ENCODE measurements at places on chromosomes 16 and 17.

DNA sequence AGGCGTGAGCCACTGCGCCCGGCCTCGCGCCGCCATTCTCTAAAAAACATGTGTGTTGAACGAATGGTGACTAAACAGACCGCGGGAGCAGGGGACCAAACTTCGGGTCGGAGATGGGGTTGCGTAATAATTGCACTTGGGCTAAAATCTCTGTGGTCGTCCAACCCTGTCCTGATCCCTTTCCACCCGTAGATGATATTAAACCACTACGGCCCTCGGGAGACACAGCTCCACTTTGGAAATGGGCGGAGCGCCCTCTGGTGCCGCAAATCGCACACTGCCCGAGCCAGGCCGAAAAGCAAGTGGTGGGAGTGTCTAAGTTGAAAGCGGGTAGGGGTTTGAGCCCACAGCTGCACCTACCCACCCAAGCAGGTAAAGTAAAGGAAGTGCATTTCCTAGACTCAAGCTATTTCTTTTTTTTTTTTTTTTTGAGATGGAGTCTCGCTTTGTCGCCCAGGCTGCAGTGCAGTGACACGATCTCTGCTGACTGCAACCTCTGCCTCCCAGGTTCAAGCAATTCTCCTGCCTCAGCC is 17.0 kb downstream of the CAVIN1 start:
- DNase-seq: peak; percentile 74

DNA sequence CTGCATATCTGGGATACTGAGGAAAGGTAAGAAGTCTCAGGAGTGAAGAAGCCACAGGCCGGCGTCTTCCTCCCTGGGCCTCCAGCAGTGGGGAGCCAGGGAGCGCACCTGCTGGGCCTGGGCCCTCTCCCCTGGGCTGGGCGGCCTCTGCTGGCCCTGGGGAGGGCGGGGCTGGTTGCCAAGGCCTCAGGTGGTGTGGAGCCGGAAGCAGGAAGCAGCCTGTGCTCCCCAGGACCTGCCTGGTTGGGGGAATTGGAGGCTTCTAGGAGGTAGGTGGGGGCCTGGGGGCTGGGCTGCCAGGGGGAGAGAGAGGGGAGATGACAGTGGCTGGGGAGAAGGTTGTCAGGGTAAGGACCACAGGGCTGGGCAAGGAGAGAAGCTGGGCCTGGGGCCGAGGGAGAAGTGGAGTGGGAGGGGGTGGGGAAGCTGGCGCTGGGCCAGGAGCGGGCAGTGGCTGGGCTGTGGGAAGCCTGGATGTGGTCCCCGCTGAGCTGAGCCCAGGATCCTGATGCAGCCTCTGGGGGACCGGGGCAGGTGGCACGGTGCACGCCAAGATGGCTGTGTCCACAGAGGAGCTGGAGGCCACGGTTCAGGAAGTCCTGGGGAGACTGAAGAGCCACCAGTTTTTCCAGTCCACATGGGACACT is at the start of gene SMIM22:
SMIM22 (plus strand) TSS at position 189 of the 647 bp plus-strand sequence; CDS start at position 555, 366 bp downstream.
- DNase-seq: no peak

- no peak for DNase-seq
Measured at GRCh38 chr16:87216841-87217275, 100.3 kb downstream of the C16orf95 start.

- DNase-seq: no peak
Measured at GRCh38 chr17:2775206-2775605, 21.0 kb upstream of the RAP1GAP2 start.

DNA sequence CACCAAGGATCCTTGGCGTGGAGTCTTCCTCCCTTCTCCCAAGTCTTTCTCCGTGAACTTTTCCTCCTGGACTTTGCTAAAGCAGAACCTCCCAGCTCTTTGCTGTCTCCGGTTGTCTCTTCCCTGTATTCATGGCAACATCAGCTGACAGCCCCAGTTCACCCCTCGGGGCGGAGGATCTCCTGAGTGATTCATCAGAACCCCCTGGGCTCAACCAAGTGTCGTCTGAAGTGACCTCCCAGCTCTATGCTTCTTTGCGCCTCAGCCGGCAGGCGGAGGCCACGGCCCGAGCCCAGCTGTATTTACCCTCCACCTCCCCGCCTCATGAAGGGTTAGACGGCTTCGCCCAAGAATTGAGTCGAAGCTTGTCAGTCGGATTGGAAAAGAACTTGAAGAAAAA is 943 bp downstream of the CNTROB start:
- no peak for DNase-seq

DNA sequence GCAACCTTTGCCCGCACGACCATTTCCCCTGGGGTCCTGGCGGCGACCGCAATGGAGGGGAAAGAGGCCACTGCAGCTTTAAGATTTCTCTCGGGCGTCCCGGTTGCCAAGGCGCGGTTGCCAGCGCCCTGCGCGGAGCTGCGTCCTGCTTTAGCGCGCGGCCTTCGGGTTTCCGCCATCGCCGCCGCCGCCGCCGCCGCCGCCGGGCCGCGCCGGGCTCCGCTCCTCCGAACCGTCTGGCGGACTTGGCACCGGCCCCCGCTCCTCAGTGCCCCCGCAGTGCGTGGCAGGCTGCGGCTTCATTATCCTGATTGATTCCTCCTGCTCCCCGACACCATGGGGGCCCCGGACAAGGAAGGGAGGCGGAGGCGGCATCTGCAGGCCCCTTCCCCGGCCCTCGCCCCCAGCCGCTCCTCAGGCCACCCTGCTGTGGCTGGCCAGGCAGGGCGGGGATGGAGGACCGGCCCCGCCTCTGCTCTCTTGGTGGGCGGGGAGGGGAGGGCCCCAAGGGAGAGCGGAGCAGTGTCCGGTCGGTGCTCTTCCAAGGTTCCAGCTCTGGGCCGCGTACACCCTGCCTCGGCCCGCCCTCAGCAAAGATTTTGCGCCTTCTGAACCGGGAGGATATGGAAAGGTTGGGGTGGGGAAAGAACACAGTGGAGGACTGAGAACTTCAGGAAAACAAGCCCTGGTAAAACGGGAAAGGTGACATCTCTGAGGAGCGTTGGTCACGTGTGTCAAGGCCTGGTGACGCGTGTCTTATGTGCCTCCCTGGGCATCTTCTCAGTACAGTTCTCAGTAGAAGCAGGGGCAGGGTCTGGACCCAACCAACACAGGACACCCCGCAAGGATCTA is 34.0 kb downstream of the NEUROD2 start:
- DNase-seq: no peak

DNA sequence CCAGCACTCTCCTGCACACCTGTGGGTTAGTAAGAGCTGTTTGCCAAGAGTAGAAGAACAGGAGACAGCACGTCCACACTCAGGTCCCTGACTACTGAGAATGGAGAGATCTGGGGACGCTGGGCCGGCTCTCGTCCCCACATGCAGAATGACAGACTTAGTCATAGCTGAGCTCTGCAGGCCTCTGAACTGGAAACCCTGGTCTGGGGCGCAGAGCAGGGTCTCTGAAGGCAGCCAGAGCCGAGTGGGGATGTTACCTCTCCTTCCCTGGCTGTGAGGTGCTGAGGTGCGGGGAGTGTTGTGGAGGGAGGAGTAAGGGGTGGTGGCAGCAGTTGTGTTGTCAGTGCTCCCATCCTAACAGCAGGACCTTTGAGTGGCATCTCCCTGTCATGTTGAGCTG is 7.2 kb upstream of the JPT2 start:
- no peak for DNase-seq

DNA sequence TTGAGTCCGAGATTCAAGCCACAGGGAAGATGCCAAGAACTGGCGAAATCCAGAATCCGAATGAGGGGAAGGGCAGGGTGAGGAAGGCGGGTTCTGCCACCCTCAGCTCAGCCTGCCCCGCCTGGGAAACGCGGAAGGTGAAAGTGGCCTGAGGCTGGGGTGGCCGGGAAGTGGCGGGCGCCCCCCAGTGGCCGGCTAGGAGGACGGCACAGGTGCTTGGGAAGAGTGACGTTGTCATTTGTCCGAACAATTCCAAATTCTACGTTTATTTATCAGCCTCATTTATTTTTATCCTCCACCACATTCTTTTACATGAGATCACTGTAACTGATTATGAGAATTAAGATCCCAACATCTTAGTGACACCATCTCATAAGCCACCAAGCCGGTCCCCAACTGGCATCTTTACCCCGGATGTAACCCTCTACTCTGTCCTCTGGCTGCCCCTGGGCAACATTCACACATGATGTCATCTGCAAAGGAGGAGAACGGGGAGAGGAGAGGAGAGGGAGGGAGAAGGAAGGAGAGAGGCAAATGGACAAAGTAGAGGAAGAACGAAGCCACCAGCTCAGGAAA is 21.3 kb downstream of the SRCIN1 start:
- DNase-seq: peak; percentile 52

GRCh38 chr16:11423315-11424117 is 78.3 kb downstream of the RMI2 start:
- DNase-seq: no peak

DNA sequence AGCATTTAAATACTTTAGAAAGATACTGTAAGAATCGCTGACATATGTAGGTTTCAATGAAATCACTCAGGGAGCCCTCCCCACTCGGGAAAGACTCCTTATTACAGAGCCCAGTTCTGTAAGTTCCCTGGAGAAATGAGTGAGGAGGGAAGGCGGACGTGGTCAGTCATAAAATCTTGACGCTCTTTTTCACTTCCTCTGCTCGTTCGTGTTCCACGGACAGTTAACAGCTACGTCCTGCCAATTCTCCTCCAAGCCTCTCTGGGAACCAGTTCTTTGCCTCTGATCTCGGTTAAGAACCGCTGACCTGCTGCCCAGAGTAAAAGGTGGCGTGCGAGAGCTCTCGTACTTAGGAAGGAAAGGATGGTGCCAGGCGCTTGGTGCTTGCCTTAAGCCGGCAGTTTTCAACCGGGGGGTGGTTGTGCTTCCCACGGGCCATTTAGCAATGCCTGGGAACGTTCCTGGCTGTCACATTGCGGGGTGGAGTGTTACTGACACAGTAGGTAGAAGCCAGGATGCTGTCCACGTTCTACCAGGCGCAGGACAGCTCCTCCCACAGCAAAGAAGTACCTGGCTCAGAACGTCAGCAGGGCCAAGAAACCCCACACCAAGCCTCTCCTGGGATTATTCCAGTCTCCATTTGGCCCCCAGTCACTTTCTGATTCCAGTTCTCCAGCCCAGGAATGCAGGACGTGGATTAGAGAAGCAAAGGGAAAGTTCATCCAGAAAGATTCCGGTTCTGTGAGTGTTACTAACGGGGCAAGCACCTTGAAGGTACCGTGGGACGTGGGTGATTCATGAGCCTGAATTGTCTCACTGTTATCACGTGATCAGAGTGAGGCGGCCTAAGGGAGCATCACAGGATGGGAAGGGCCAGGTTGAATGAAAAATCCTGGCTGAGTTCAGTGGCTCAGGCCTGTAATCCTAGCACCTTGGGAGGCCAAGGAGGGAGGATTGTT is 87.7 kb downstream of the MRM3 start:
- DNase-seq: no peak

GRCh38 chr17:77287432-77288068 is 146.8 kb downstream of the SEC14L1 start:
- DNase-seq: no peak

DNA sequence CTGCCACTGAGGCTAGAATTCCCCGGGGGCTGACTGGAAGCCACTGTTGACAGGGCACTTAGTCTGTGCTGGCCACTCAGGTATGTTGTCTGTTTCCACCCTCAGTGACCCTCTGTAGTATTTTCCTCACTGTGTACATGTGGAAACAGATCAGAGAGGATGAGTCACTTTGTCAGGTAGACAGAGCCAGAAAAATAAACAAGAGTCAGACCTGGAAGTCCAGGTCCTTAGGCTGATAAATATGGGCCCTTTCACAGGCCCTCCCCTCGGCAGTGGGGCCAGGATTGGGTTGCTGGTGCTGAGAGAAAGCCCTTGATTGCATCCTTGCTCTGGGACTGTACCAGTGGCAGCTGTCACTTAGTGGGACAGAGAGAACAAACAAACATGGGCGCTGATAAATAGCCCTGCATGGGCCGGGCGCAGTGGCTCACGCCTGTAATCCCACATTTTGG is 21.3 kb downstream of the PGS1 start:
- no peak for DNase-seq

Measured in activated T-helper 9 cell treated with anti-CD3 and anti-CD28 coated beads, Interleukin-2, amount 50 U/mL, for 16 hours (primary cell).